ENCODE measurements at places on chromosomes 7 and 10. TPM values are rescaled to one million over a fixed set of nuclear protein-coding genes. Genes with fewer than 3 reads are reported as not detected.
A peak's percentile ranks its signal among the peaks of the same experiment; 100 is the strongest.

- DNase-seq, result peak; percentile 11
These were observed 335.4 kb downstream of the PTPRN2 start for GRCh38 chr7:158252081-158252836.

DNA sequence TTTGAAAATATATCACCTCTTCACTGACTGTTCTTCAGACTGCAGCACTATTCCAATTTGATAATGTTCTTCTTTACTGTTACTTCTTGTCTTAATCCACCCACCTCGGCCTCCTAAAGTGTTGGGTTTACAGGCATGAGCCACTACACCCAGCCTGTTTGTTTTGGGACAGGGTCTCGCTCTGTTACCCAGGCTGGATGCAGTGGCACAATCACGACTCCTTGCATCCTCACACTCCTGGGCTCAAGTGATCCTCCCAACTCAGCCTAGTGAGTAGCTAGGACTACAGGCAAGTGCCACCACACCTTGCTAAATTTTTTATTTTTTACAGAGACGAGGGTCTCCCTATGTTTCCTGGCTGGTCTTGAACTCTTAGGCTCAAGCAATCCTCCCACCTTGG lies 77.9 kb downstream of the NDUFB2 start:
- DNase-seq, result no peak

ZWINT gene
- total RNA-seq, result 0.48 TPM

DNA sequence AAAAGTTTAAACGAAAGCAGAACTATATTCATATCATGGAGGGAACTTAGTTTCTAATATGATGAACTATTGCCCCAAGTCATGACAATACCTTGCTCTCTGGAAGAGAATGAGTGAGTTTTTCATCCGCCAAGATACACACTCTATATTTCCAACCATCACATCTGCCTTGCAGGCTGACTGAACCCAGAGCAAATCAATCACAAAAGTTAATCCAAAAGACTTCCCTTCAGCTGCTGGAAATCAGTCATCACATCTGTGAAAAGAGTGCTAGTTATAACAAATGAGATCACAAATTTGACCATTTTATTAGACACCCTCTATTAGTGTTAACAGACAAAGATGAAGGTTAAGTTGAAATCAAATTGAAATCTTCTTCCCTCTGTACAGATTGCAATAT lies 261.7 kb upstream of the PRKCQ start:
- DNase-seq, result no peak

HECTD2 gene
- 22.3 TPM for total RNA-seq

- no peak for DNase-seq
These were observed 76.3 kb downstream of the GLCCI1 start for GRCh38 chr7:8044761-8045430.

TMEM140 gene
- 8.8 TPM for total RNA-seq

DNA sequence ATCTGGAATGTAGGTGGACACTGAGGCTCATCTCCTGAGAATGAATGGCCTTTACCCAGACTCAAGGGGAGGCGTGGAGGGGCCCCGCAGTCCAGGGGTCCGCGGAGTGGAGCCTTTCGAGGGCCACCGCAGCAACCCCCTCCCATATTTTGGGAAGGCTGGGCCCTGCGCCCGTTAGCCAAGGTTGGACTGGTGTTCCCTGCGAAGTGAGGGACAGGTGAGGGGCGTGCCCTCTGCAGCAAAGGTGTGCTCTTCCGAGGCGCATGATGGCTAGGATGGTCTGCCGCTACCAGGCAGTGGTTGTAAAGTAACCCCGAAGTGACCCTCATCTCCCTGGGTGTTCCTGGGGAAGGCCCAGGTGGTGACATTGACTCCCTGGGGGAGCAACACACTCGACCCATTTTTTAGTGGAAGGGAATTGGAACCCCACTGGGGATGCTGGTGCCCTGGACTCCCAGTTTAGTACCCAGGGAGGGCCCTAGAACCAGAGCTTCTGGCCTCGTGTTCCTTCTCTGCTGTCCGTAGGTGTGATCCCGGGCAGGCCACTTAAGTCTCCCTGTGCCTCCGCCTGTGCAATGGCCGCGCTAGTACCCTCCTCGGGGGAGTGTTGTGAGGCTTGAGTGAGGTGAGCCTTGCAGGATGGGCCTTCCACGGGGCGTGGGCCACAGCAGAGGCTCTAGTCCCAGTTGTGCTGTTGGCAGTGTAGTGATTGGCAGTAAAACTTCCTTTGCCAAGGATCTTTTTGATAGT lies 779 bp downstream of the FAM241B start:
- DNase-seq, result no peak

EVX1 gene
- total RNA-seq, result not detected

ERVW-1 gene
- not detected for total RNA-seq

GBX1 gene
- not detected for total RNA-seq
